ENCODE measurements at places on chromosomes 5 and 9. TPM values are rescaled to one million over a fixed set of nuclear protein-coding genes. Genes with fewer than 3 reads are reported as not detected.

The ADAMTS2 gene
- total RNA-seq: 80.9 TPM

The PDCD1LG2 gene
- total RNA-seq: 0.95 TPM

The PCDHB10 gene
- total RNA-seq: 5.0 TPM

The OR2V2 gene
- total RNA-seq: not detected

The HSPA4 gene
- 79.2 TPM for total RNA-seq

The ADRB2 gene
- total RNA-seq: 3.0 TPM

The ZFP2 gene
- 5.8 TPM for total RNA-seq

The C9 gene
- total RNA-seq: not detected

The CWC27 gene
- 21.8 TPM for total RNA-seq

The ISCA1 gene
- 54.5 TPM for total RNA-seq

The SLCO6A1 gene
- not detected for total RNA-seq

The NR2F1-AS1 gene
- 61.4 TPM for total RNA-seq

All from urinary bladder (tissue), 4 donors.